Activated naive CD4-positive, alpha-beta T cell (primary cell): ENCODE measurements at places on chromosomes 1 and 21.

GRCh38 chr1:210707300-210708240, 378.9 kb downstream of the HHAT start:
- no peak for DNase-seq

DNA sequence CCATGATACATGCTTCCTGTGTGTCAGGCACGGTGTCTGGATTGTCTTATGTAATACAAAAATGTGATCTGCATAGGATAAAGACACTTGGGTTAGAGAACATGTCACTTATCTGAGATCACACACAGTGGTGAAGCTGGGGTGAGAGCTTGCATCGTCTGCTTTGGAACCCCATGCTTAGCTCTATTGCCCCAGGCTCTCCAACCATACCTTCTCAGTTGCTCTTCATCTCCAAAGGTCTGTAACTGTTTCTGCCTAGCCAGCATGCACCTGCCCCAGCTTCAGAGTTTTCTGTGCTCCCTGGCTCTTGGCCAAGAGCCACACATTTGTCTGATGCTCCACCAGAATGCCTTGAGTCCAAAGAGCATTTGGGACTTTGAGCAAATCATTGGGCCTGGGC, 93.9 kb upstream of the COG2 start:
- no peak for DNase-seq

DNA sequence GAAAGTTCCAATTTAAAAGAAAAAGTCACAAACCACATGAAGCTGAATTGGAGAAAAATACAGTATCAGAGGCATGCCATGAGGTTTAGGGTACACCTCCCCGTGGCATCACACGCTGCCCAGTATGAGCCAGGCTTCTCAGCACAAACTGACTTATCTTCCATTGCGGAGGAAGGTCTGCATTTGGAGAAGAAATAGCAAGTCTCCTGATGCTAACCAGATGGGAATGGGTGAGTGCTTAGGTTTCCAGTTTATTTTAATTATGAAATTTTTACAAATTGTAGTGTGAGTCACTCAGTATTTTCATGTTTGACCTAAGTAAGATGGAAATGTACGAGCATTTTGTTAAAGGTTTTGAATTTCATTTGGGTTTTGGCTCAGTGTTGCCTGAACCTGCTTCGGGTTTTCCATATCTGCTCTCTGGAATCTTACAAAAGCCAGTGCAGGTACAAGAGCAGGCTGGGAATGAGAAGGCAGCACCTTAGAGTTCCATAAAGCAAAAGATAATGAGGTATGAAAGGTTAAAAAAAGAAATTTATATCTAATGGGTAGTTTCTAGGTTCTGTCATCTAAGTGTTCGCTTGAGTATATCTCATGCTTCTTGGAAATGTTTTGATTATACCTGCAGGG, 213.9 kb downstream of the PATJ start:
- DNase-seq, result no peak

DNA sequence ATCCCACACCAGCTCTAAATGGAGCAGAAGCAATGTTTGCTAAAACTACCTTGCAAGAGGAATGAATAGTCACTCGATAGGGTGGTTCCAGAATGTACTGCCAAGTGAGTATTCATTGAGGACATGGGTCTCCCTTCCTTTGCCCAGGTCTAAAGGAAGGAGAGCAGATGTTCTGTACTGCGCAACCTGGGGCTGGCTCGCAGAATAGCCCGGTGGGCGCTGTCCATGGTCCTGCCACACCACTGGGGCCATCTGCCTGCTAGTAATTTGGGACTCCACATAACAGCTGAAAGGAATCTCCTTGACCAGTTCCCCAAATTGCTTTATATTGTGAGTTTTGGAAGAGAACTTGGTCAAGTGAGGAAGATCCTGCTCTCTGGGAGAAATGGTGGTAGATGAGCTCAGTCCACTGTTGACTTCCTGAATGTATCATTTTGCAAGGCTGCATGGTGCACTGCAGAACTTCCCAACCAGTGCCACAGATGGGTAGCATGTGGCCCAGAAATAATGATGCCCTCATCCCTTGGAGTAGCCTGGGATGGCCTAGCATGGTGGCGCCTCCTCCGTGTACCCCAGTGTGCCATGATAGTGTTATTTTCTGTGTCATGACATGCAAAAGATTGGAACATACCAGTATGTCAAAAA, 5.7 kb downstream of the SLC6A17 start:
- DNase-seq, result no peak

DNA sequence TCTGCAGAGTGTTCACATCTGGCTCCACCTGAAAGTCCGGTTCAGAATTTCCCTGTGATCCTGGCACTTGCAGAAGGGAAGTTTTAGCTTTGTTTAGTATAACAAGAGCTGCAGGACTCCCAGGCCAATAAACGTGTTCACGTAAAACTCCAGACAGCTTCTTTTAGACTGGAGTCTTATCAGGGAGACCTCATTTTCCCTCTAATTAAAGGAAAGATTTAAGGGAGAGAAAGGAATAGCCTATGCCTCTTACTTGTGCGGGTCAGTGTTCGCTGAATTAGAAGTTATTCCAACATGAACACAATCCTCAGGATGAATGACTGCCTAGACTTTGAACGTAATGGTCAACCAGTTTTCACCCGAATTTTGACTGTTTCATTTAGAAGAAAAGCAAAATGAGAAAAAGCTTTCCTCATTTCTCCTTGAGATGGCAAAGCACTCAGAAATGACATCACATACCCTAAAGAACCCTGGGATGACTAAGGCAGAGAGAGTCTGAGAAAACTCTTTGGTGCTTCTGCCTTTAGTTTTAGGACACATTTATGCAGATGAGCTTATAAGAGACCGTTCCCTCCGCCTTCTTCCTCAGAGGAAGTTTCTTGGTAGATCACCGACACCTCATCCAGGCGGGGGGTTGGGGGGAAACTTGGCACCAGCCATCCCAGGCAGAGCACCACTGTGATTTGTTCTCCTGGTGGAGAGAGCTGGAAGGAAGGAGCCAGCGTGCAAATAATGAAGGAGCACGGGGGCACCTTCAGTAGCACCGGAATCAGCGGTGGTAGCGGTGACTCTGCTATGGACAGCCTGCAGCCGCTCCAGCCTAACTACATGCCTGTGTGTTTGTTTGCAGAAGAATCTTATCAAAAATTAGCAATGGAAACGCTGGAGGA, 202.1 kb upstream of the SGIP1 start:
- DNase-seq, result no peak

GRCh38 chr1:207013321-207014085, 19.1 kb downstream of the C1orf116 start:
- DNase-seq, result no peak

DNA sequence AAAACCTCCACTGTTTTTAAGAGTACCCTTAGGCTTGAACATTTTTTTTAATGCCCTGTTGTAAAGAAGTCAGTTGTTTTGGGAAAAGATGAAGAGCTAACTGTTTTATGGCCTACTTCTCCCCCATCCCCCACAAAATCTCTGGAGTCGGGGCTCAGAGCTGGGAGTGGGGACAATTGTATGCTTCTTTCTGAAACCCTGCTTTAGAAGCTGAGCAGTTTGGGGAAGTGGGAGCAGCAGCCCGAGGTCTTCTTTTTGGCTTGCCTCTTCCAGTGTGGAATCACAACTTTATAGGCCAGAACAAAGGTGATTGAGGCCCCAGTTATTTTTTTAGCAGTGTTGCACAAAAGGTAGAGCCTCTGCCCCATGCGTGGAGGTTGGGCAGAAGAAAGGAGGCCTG, 25.2 kb downstream of the PPP2R5A start:
- DNase-seq, result no peak

DNA sequence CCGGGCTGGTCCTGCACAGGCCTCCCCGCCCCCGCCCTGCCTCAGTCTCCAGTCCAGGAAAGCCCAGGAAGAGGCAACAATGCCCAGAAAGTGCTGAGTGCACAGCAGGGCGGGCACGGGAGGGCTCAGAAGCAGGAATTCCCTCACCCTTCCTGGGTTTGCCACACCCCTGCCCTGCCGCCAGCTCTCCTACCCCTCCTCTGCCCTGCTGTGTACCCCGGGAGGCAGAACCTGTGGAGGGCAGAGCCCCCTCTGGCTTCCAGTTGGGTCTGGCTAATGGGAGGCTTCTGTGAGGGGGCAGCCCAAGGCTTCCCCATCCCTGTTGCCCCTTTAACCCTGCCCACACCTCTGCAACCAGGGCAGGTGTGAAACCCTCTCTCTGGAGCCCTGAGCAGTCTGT, 47.5 kb upstream of the CSF3R start:
- DNase-seq, result no peak

- no peak for DNase-seq
Observed at GRCh38 chr21:44291936-44292811, 6.5 kb downstream of the AIRE start.

DNA sequence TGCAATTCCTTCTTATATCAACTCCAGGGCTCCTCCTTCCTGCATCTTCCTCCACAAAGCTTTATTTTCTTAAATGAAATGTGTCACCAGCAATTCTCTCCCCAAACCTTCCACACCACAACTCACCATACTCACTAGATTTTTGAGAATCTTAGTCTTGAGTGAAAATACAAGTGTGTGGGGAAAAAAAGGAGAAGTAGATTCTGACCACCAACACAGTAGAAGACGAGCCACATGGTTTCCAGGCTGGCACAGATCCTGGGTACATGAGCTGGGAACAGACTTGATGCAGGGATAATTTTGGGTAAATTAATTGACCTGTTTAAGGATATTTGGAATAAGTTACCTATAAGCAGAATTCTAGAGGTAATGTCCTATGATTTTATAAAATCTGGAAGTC, 72.8 kb upstream of the KCNJ15 start:
- DNase-seq, result no peak

GRCh38 chr21:26865857-26866256, 20.6 kb upstream of the ADAMTS1 start:
- no peak for DNase-seq

- no peak for DNase-seq
Observed at GRCh38 chr1:18630511-18631495, at the start of gene PAX7. Gene PAX7 (plus strand): TSS chr1:18630846. CDS start chr1:18631604, 758 bp downstream.

DNA sequence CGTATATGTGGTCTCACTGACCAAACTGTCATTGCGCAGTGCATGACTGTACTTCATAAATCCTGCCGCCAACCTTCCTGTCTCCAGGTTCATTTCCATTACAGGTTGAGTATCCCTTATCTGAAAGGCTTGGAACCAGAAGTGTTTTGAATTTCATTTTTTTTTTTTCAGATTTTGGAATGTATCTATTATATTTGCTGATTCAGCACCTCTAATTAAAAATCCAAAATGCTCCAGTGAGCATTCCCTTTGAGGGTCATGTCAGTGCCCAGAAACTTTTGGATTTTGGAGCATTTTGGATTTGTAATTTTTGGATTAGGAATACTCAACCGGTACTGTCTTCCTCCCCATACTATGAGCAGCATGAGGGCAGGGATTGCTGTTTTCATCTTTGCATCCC, 30.7 kb upstream of the RBBP5 start:
- DNase-seq, result no peak
